ENCODE measurements at places on chromosomes 5 and 9.

GRCh38 chr5:68306361-68307014, 90.9 kb downstream of the PIK3R1 start:
- no peak for DNase-seq

GRCh38 chr9:136760424-136760823, 2.4 kb upstream of the LCN8 start:
- DNase-seq, result no peak

- DNase-seq, result no peak
These were observed 385.0 kb upstream of the SLC30A5 start for GRCh38 chr5:68708842-68709170.

DNA sequence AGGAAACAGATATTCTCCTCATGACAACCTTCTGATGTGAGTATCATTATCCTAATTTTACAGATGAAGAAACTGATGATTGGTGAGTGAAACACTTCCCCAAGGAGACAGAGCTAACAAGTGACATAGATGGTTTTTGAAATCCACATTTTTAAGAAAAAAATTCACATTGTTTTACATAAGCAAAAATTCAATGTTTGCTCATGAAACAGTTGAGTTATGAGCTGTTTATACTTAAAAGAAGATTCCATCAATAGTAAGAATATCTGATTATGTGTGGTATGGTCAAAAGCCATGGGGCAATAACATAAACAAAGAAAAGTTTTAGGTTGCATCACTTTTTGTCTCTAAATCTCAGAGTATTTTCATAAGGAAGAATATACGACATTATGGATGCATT, 167.9 kb upstream of the PAPPA start:
- DNase-seq, result no peak

Measured in stimulated activated CD4-positive, alpha-beta T cell treated with anti-CD3 and anti-CD28 coated beads, Interleukin-2, amount 100 ng/mL, for 24 hours (primary cell).